Cardiac muscle cell (in vitro differentiated cells and primary cell): ENCODE measurements at places on chromosomes 3 and 15. TPM values are rescaled to one million over a fixed set of nuclear protein-coding genes. Genes with fewer than 3 reads are reported as not detected.

The ITPKA gene
- 6.0 and 6.9 TPM in 2 replicates for total RNA-seq

The SRGAP3 gene
- 4.9 and 15.7 TPM in 2 replicates for total RNA-seq

The GHRL gene
- total RNA-seq, result 0.18 TPM in 1 of 2 replicates, not detected in the other

The UCN2 gene
- total RNA-seq, result 0.81 and 1.1 TPM in 2 replicates

DNA sequence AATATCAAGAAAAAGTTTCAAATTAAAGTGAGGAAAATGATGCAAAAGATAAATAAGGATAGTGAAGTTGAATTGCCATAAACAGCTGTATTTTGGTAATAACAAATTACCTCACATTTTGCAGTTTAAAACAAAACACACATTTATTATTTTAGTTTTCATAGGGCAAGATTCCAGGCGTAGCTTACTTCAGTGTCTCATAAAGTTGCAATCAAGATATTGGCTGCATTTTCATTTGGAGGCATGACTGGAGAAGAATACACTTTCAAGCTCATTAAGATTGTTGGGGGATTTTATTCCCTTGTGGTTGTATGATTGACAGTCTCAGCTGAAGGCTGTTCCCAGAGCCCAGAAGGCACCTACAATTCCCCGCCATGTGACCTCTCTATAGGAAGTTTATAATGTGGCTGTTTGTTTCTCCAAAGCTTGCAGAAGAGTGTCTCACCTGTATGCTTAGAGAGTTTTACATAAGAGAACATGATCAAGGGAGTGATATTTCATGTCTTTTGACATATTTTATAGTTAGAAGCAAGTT lies 151.4 kb downstream of the OTOL1 start:
- DNase-seq, result no peak

GRCh38 chr3:48588230-48588629 lies 6.9 kb downstream of the COL7A1 start:
- DNase-seq, result no peak

- DNase-seq, result no peak
Observed at GRCh38 chr3:25510797-25511196, 82.7 kb downstream of the RARB start.

DNA sequence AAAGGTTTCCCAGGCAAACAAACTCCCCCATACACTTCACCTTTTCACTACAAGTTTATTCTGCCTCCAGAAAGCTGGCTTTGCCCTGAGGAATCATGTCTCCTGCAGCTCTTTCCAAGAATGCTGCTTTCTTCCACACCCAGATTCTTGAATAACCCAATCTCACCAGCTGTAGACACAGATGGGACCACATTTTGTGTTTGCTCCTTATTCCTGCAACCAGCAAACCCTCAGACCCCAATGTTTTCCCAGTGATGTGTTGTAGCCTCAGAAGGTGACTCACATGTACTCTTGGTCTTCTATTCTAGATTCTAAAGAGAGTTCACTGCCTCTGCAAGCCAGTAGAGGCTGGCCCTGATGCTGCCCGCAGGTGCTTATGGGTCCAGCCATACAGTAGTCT lies 23.6 kb upstream of the TRIM59 start:
- peak; percentile 24 for DNase-seq

- DNase-seq, result no peak
Observed at GRCh38 chr15:66704803-66705153, 2.7 kb downstream of the SMAD6 start.

DNA sequence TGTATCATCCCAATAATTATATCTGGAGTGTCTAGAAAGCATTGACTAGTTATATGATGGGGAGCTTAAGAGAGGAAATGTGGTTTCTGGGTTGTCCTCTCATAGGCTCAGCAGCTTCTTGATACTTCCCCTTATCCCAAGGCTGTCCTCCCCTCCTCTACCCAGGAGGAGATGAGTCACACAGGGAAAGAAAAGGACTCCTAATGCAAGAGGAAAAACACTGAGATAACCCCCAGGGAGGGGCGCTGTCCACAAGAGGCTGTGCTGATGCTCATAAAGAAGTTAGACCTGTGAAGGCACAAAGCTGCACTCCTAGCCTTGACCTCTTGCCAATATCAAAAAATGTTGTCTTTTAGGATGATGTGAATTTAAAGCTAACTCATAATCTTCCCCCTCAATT lies 28.8 kb upstream of the GYG1 start:
- DNase-seq, result peak; percentile 93
